ENCODE measurements at places on chromosomes 1 and 21.

DNA sequence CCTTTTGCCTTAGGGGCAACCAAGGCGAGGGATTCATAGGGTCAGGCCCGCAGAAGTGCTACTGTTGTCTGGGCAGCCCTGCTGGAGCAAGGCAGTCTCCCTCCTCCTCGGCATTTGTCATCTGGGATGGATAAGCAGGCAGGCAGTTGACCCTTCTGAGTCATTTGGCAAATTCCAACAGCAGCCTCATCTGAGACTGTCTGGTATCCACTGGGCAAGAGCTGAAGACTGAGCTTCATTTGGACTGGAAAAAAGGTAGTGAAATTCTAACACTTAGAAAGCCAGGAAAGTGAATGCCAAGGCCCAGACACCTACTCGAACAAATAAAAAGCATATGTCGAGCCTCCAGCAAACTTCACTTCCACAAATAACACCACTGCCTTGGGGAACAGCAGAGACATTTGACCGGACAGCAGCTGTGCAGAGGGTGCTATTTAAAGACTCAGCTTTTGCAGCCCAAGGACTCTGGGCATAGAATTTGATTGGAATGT, 4.0 kb upstream of the ZBTB40 start:
- H3K27me3 ChIP-seq, result no peaks in the 10 kb centered on the region
- no peaks in the 10 kb centered on the region for H3K36me3 ChIP-seq
- H3K4me3 ChIP-seq, result no peak overlapping the region
- DNase-seq, result no peak

DNA sequence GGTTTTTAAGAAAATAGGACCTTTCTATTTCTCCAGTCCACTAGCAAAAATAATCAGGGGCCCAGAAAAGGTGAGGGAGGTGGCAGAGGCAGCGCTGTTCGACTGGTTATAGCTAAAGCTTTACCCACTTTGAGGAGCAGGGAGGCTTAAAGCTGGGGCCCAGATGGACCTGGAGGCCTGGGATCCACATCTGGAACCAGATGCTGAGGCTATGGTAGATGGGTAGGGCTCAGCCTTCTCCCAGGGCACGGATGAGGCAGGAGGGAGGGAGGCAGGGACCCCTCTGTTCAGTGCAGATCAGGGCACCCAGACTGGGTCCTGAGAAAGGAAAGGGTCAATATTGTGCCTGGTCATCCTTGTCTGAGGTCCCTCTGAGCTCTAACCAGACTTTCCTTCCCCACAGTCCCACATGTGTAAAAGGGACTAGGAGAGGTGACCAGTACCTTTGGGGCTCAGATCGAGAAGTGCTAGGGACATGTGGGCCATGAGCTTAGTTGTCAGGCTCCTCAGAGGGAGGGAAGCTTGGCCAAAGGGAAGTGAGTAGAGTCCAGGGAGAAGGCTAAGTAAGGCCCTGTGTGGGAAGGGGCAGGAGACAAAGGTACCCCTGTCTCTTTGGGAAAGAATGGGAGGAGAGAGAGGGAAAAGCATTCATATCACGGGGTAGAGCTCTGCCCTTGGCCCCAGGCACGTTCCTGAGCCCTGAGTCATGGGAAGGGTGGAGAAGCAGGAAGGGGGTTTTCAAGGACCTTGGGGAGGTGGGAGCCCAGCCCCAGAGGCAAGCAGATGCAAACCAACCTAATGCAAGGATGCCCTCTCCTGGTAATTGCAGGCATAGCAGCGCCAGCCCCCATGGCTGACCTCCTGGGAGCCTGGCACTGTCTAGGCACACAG, 15.4 kb downstream of the LMNA start:
- H3K27ac ChIP-seq, result peak overlapping the region; percentile 97
- no peaks in the 10 kb centered on the region for H3K27me3 ChIP-seq
- DNase-seq, result peak; percentile 94
- no peaks in the 10 kb centered on the region for H3K36me3 ChIP-seq
- peaks cover 34% of the 10 kb centered on the region for H3K4me1 ChIP-seq

GRCh38 chr1:169523904-169524303, 38.2 kb upstream of the SLC19A2 start:
- no peaks in the 10 kb centered on the region for H3K27me3 ChIP-seq
- no peak overlapping the region for H3K4me3 ChIP-seq
- no peak overlapping the region for H3K27ac ChIP-seq
- no peaks in the 10 kb centered on the region for H3K36me3 ChIP-seq

GRCh38 chr1:50332941-50333594, 90.2 kb downstream of the DMRTA2 start:
- peak overlapping the region; percentile 27 for H3K4me3 ChIP-seq
- no peaks in the 10 kb centered on the region for H3K4me1 ChIP-seq
- H3K27ac ChIP-seq, result no peak overlapping the region
- no peaks in the 10 kb centered on the region for H3K27me3 ChIP-seq
- DNase-seq, result peak; percentile 37
- H3K36me3 ChIP-seq, result no peaks in the 10 kb centered on the region
